ENCODE measurements at places on chromosomes 13 and 19.

GRCh38 chr19:16334411-16334810, 9.8 kb downstream of the KLF2 start:
- no peak for DNase-seq

- DNase-seq, result no peak
Observed at GRCh38 chr13:40452741-40453334, 213.6 kb downstream of the FOXO1 start.

DNA sequence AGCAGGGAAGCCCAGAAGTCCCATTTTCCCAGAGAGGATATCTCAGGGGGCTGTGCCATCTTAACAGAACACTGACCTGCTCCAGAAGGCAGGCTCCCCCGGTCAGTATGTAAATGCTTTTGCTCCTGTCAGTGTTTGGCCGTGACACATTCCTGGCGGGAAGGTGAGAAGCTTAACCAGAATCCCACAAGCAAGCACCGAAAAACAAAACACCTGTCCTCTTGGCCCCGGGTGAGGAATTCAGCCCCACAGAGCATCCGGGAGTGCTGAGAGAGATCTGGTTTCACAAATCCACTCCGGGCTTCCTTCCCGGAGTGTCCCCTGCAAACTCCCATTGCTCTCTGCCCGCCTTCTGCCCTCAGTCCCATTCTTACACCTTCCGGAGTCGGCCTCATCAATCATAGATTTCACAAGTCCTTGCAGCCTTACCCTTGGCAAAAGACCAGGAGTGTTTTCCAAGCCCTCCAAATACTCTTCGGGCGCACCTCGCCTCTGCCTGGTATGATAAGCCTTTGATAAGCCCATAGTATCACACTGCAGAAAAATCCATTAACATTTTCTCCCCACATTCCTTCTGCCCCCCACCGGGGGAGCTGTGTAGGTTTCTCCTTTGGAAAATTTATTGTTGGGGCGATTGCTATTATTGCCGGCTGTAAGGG, 12.2 kb downstream of the TPM4 start:
- no peak for DNase-seq

- DNase-seq, result no peak
Observed at GRCh38 chr13:25084096-25084495, 11.8 kb upstream of the PABPC3 start.

DNA sequence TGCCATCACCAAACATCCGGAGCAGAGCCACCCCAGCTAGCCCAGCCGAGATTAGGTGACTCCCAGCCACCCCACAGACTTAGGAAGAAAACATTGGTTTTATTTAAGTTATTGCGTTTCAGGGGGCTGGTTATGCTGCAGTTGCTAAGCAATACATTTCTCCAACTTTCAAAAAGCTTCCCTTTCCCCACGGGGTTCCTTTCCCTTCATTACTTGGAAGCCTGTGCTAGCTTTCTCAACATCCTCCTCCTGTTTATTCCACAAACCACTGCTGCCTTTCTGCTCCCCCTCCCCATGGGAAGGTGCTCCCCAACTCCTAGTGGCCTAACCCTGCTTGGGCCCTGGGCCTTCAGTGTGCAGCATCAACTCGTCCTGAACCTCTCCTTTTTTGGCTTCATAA, 52.6 kb downstream of the CDADC1 start:
- DNase-seq, result no peak

- DNase-seq, result no peak
Observed at GRCh38 chr19:41890936-41891335, 8.0 kb downstream of the ARHGEF1 start.
